WTC11 (cell line): ENCODE measurements at places on chromosomes 1 and 21. TPM values are rescaled to one million over a fixed set of nuclear protein-coding genes. Genes with fewer than 3 reads are reported as not detected.
A peak's percentile ranks its signal among the peaks of the same experiment; 100 is the strongest.

DNA sequence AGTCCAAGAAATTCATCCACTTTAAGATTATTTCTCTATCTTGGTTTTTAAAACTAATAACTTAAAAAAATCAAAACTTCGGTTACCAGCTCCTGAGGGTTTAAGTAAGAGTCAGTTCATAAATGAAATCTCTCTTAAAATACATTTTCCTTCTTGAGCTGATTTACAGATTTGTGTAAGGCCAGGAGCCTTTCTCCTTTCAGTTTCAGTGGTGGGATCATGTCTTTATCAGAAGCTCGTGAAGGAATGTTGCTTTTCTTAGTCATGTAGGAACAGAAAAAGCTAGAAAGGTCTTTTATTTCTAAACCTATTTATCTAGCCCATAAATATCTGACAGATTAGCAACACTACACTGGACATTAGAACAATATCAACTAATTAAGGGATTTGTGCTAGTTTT lies 390.2 kb downstream of the GPATCH2 start:
- no peak for DNase-seq

- no peak for DNase-seq
Measured at GRCh38 chr1:67855444-67855843, 22.2 kb upstream of the GNG12 start.

DNA sequence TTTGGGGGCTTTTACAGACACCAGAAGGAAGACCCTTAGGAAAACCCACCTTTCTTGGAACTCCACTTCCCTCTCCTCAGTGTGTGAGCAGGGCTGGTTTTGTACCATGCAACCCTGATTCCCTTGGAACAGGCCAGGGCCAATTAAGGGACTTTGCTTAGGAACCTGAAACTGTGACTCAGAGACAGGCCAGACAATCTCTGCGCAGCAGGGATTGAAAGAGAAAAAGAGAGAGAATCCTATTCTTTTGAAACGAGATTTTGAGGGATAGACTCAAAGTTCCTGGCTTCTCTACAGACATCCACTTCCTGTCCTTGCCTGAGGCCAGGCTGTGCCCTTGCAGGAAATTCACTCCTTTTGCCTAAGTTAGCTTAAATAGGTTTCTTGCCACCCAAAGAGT lies 23.1 kb upstream of the C1orf198 start:
- no peak for DNase-seq

DNA sequence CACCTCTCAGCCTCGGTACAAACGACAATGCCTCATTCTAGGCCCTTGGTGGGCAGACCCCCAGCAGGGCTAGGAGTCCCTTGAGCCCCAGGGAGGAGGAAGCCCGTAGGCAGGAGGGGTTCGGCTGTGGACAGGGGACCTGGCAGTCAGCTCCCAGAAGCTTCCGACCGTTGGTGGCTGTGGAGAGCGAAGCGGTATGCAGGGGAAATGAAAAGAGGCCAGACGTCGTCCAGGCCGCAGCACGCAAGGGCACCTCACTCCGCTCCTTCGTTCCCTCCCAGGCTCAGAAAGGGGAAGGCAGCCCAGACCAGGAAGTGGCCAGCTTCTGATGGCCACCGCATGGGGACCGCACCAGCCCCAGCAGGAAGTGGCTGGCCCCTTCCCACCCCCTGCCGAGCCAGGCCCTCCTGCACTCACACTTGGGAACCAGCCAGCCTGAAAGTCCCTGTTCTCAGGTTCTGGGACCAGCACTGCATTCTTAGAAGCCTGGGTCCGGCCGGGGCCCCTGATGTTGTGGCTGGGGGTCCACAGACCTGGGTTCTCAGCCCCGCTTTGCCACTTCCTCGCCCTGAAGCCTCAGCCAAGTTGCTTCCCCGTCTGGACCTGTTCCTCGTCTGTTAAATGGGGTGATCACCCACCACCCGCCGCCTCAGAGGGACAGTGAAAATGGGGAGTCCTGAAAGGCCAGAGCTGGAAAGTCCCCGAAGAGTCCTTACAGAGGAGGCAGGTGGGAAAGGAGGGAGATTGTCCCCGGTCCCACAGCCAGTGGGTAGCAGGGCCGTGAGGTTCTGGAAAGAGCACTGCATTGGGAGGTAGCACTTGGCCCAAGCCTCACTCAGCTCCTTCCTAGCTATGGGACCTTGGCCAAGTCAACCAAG lies 104.0 kb upstream of the RUNX3 start:
- DNase-seq: no peak

GRCh38 chr1:109254621-109255096 lies 5.3 kb downstream of the CELSR2 start:
- DNase-seq: no peak

DNA sequence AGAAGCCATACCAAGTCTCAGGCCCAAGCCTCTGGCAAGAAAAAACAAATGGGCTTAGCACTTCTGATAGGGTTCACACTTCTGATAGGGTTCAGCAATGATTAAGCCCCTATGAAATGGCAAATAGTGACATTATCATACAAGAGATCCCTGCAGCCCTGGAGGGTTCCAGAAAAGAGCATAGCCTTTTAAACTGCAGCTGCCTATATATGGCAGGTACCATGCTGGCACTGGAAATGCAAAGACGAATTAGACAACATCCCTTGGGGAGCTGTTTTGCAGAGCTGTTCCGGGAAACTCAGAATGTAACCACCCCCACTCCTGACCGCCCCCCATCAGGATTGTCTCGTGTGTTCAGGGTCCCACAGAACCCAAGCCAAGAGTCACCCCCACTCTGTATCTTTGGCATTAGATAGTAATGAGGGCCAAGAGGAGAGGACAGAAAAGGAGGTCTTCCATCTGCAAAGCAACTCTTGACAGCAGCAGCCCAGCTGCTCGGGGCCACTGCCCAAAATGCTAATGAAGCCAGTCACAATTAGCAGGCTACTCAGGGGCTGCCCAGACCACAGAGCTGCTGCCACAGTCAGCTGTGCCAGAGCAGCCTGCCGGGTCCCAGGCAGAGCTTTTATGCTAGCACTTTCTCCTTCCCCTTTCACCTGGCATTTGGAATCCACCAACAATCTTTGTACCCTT lies 50.9 kb downstream of the ITPKB start:
- peak; percentile 46 for DNase-seq

GJA9 gene
- not detected in 3 replicates for total RNA-seq

PRAMEF6 gene
- total RNA-seq: not detected in 3 replicates

FGR gene
- total RNA-seq: 0.30 to 0.77 TPM (median 0.46 TPM) in 3 replicates

NOTCH2NLA gene
- total RNA-seq: 15.4 to 16.4 TPM (median 16.2 TPM) in 3 replicates
